ENCODE measurements at places on chromosomes 11 and 22. TPM values are rescaled to one million over a fixed set of nuclear protein-coding genes. Genes with fewer than 3 reads are reported as not detected.

DNA sequence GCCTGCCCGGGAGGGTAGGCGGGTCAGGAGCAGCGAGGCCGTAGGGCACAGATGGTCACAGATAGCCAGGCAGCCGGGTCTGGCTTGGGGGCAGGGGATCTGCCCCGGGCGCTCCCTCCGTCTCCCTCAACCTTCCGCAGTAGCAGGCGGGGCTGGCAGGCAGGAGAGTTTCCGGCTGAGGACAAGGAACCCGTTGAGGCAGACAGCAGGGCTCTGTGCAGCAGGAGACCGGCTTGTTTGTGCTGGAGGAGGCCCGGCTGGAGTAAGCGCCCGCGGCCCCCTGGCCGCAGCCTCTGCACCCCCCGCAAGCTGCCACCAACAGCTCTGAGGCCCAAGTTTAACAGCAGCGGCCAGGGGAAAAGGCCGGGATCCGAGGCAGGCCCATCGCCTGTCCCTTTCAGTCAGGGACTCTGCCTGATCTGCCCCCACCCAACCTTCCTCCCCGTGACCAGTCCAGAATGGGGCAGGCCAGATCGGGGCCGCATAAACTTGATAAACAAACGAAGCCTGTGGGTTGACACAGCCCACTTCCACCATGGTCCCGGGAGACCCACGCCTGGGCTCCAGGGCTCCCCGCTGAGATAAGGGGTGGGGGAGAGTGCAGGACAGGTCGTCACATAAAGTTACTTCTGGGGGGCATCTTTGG, 13.6 kb downstream of the SCARF2 start:
- no peak for DNase-seq

- no peak for DNase-seq
These were observed 147.0 kb downstream of the APOL5 start for GRCh38 chr22:35864545-35865165.

DNA sequence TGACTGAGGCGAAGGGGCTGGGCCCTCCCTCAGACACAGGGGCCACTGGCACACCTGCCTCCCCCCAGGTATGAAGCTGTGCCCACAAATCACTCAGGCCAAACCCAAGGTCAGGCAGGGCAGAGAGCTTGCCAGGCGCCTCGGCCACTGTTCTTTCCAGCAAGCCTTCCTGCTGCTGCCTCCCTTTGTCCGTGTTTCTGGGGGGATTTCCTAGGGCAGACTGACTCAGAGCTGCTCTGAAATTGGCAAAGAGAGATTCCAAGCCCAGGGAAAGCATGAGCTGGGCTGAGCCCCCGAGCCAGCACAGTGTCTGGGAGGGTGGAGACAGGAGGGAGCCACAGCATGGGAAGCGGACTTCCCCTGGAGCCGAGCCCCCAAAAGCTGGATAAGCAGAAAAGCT, 33.2 kb downstream of the PPP2R1B start:
- DNase-seq: peak; percentile 78

GRCh38 chr11:18704698-18705097, 6.1 kb downstream of the TMEM86A start:
- DNase-seq: no peak

DNA sequence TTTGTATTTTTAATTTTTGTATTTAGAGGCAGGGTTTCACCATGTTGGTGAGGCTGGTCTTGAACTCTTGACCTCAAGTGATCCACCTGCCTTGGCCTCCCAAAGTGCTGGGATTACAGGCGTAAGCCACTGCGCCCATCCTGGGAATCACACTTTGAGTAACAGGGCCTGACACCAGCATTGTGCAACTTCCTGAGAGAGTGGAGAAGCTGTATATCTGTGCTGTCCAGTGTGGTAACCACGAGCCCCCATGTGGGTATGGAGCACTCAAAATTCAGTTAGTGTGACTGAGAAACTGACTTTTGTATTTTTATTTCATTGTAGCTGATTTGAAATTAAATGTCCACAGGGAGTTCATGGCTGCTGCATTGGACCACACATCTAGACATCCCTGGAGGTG, 36.2 kb downstream of the MPPED1 start:
- no peak for DNase-seq

- DNase-seq: no peak
These were observed 18.4 kb downstream of the MTMR3 start for GRCh38 chr22:29901354-29901753.

GRCh38 chr11:68328374-68329091, 16.1 kb downstream of the LRP5 start:
- no peak for DNase-seq

GRCh38 chr11:58658623-58659022, 36.2 kb downstream of the CNTF start:
- DNase-seq: no peak

- no peak for DNase-seq
These were observed 3.5 kb upstream of the GLB1L3 start for GRCh38 chr11:134272381-134273316.

DNA sequence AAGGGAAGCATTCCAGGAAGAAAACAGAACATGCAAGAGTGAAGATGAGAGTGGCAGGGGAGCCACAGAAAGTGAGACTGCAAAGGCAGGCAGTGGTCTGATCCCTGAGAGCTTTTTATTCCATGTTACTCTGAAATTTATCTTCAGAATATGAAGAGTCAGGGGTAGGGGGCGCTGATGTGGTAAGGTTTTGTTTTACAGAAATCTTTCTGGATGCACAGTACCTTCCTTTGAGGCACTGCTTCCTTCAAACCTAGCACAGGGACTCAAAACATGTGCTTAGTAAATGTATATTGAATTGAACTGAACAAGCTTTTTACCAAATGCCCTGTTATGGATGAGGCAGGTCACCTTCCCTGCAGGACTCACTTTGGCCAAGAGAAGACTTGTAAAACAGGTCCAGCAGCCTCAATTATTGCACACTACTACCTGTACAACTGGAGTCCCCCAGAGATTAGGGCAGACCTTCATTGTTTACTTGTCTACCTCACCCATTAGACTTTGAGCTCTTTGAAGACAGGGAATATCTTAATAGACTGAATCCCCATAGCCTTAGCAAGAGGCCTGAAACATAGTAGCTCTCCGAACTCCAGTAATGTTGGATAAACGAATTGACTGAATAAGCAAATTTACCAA, 2.2 kb downstream of the PAK1 start:
- no peak for DNase-seq

- no peak for DNase-seq
These were observed 12.7 kb upstream of the PVALB start for GRCh38 chr22:36829370-36830002.

GRCh38 chr11:71491531-71491930, 35.5 kb upstream of the KRTAP5-7 start:
- no peak for DNase-seq

GRCh38 chr11:2316169-2316962, 14.6 kb downstream of the TSPAN32 start:
- no peak for DNase-seq

DNA sequence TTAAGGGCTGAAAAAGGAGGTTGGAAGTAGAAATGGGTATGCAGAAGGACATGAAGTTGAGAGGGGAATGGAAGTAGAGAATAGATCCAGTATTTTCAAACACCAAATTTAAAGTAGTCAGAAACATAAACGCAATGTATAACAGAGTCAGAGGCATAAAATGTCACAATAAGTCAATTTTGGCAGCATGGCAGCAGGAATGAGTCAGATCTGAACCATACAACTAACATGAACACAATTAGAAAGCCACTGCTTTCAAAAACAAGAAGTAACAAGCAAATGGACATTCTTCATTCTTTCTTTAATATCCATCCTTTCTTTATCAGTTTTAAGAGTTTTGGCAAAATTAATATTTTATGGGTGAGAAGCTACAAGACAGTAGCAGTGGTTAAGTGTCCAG, 2.5 kb downstream of the CHORDC1 start:
- DNase-seq: no peak

GRCh38 chr11:94754335-94754734, 13.8 kb upstream of the AMOTL1 start:
- no peak for DNase-seq

DNA sequence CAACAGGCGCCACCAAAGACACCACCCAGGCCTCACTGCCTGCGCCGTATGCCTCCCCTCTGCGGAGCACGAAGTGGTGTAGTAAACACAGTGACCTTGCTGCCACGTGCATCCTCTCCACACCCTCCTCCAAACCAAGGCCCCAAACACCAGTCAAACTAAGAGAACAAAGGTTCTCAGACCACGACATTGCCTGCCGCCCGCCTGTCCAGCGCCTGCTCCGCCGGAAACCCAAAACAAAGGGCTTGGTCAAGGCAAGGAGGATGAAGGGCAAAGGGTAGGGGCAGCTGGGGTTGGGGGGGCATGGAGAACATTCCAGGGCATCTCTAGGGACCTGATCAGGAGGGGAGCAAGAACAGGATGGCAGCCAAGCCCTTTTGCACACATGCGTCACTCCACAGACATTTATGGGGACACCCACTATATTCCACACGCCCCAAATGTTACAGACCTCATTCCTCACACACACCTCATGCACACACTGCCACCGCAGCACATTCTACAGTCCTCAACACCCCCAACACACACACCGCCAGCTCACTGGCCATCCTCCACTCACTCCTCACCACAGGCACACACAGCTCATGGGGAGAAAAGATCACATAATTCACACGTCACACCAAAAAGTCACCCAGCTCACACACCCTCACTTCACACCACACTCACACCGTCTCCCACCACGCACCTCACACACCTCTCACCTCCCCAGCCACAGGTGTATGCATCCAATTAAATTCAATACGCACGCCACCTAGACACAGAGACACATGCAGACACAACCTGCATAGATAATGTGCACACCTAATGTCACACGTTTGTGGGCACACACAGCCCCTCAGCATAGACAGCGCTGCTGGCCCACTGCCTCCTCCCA, 34.5 kb downstream of the PDE2A start:
- no peak for DNase-seq

- no peak for DNase-seq
These were observed 200.4 kb downstream of the KIF18A start for GRCh38 chr11:27907530-27907929.

DNA sequence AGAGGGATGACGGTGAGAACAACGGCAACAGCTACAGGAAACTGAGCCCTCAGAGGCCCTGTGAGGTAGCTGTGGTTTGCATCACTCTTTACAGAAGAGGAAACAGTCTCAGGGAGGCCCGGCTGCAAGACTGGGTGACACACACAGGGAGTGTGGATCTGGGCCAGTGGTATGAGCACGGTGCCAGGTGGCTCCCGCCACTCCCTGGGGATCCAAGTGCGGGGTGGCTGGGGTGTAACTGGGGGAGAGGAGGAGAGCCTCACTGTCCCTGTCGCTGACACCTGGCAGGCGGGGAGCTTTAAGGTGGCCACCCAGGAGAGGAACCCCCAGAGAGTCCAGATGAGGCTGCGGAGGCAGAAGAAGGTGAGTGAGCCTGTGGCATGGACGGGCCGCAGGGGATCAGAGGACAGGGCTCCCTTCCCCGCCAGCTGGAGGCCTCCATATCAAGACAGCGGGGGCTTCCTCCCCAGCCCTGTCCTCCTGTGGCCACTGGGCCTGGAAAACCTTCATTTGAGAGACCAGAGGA, 5.6 kb downstream of the RGL4 start:
- DNase-seq: no peak

GRCh38 chr11:17287058-17287457, 10.5 kb downstream of the NUCB2 start:
- no peak for DNase-seq

DNA sequence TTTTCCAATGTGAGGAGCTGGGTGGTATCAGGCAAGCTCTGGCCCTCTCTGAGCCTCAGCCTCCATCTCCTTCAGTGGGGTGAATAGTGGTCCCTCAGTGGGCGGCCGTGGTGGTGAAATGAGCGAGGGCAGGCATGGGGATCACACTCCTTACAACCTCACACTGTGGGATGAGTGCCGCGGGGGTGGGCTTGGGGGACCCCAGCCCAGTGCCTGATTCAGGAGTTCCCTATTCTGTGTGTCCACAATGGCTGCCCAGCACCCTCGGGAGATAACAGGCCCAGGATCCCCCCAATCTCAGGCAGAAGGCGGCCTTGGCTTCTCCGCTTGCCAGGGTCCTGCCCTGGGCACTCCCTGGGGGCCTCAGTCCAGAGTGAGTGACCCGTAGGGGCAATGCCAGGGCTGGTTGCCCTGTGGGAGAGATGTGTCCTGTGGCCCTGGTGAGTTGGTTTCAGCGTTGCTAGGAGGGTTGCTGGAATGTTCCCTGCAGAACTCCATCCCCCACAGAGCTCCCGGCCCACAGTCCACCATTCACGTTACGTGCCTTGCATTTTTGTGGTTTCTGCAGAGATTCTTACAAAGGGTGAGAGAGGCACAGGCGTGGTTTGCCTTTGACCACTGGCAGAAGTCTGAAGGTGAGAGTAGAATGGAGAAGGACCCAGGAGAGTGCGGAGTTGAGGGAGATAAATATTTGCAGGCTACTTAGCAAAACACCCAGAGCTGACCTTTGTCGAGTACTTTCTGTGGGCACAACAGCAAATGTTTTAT, 2.9 kb downstream of the ALDH3B1 start:
- no peak for DNase-seq

GRCh38 chr11:107834995-107835394, 23.6 kb downstream of the SLC35F2 start:
- DNase-seq: no peak

The ABCC8 gene
- 3.5 TPM for polyA plus RNA-seq

The APOL6 gene
- 2.8 TPM for polyA plus RNA-seq

The OR52A1 gene
- polyA plus RNA-seq: not detected

The P2RY2 gene
- 2.7 TPM for polyA plus RNA-seq

The GPR83 gene
- polyA plus RNA-seq: 0.18 TPM

The TIGD3 gene
- polyA plus RNA-seq: 0.22 TPM

The CCDC87 gene
- polyA plus RNA-seq: 0.25 TPM

The APOA5 gene
- polyA plus RNA-seq: not detected

The RIBC2 gene
- 1.9 TPM for polyA plus RNA-seq

The DRG1 gene
- polyA plus RNA-seq: 77.8 TPM

The ANKK1 gene
- polyA plus RNA-seq: 0.26 TPM

The FERMT3 gene
- 11.1 TPM for polyA plus RNA-seq

The MUC2 gene
- 0.05 TPM for polyA plus RNA-seq

The OR51E1 gene
- polyA plus RNA-seq: 1.7 TPM

The TAF6L gene
- 20.3 TPM for polyA plus RNA-seq

The TTC36 gene
- 3.8 TPM for polyA plus RNA-seq

The GUCY1A2 gene
- polyA plus RNA-seq: 5.9 TPM

The OR56A1 gene
- polyA plus RNA-seq: not detected

The TPP1 gene
- polyA plus RNA-seq: 47.9 TPM

The UVRAG gene
- 9.7 TPM for polyA plus RNA-seq

The APOA1 gene
- polyA plus RNA-seq: 1.8 TPM

All from hindlimb muscle (tissue), 1 donor.